ENCODE measurements at places on chromosomes 2 and 18.

DNA sequence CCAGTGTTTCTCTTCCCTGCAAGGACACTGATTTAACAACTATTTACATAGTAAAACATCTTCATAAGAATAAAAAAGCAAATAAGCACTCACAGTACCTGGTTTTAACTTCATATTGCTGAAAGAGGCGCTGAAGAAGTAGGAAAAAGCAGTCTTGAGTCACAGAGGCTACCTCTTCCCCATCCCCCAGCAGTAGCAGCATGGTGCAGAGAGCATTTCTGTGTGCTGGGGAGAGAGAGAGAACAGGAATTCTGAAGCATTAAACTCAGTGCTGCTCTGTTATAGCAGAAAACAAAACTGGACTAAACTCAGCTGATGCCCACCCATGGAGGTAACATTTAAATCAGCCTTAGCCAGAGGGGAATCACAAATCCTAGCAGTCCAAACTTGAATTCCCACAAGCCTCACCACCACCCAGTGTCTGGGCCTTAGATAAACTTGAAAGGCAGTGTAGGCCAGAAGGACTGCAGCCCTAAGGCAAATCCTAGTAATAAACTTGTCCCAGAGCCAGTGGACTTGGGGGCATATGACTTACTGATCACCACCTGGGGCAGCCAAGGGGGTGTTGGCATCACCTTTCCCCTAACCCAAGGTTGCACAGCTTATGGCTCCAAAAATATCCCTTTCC lies 321.8 kb upstream of the CWC22 start:
- no peak for DNase-seq

DNA sequence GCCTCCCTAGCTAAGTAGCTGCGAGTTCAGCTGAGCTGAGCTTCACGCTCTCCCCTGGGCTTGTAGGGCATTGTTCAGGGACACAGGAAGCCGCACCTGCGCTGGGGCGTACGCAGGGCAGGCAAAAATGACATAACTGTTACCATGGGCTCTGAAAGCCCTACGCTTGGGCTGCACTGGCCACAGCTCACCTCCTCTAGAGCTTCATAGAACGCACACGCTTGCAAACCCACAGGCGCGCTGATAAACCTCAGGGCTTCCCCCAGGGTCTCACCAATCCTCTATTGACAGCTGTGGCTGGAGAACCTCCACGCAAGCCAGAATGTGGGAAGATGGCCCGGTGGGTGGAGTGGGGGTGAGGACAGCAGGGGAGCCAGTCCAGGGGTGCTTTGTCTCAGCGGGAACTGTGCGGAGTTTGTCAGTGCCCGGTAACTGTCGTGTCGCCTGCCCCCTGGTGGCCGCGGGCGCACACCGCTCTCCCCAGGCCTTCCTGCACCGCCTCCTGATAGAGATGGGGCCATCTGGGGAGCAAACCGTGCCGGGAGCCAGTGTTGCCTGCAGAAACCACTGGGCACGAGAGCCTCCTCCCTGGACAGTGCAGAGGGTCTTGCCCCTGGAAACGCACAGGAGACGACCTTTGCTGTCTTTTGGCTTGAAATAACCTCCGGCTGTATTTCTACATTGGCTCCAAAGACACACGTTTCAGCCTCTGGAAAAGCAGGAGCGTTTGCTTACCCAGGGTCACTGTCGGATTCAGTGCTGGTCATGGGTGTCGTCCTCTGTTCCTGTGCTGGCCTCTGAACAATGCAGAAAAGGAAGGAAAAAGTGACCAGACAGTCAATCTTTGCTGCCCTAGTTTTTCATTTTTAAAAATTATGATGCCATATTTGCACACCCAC lies 17.0 kb upstream of the CIDEA start:
- DNase-seq, result peak; percentile 63

GRCh38 chr2:62140426-62141141 lies 55.3 kb upstream of the B3GNT2 start:
- no peak for DNase-seq

GRCh38 chr2:130869441-130870160 lies 32.9 kb downstream of the ARHGEF4 start:
- no peak for DNase-seq

DNA sequence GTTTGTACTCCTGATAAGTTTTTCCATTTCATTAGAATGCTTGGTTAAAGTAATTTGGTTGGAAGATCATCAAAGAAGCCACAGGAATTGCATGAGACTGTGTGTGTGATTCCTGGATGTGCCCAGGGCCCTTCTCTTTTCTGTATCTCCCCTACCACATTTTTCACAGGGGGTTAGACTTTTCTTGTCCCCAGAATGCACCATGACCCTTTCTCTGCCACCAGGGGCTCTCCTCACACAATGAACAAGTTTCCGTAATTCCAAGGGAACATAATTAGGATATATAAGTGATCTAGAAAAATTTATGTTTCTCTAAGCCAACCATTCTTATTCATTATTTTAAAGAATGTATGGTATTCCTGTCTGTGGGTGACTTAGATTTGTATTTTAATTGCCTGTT lies 291.8 kb downstream of the NEDD4L start:
- DNase-seq, result no peak

DNA sequence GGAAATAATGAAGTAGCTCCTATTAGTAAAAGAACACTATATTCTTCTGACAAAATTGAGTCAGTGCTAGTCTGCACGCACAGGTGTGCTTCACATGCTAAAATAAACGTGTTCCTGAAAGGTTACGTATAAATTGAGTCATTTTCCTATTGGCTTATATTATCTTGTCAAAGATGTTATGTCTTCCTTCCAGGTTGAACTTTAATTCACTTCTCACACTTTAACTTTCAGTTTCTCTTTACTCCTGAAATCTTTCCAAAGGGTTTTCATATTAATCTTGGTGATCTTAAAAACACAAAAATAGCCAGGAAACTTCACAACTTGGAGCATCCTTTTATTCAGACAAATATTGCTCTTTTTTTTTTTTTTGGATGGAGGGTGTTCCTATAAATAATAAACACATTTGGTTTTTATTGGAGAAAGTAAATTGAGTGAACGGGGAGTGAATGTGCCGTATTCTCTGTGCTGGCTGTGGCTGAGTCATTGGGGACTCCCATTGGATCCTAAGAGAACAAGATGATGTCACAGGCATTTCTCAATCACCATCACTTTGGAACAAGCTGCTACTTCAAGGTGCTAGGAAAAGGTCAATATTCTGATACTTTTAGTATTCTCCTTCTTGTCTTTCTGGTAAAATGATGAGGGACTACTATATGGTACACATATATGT lies 150.2 kb upstream of the SPATS2L start:
- DNase-seq, result no peak

DNA sequence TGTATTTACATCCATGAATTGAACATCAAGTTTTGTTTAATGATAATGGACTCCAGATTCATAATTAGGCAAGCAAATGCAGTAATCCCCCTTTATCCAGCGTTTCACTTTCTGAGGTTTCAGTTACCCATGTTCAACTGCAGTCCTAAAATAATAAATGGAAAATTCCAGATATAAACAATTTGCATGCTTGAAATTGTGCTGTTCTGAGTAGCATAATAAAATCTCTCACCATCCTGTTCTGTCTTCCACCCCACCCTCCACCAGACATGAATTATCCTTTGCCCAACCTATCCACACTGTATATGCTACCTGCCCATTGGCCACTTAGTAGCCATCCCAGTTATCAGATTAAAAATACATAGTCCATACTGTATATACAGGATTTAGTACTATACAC lies 224.5 kb upstream of the CHAC2 start:
- no peak for DNase-seq

DNA sequence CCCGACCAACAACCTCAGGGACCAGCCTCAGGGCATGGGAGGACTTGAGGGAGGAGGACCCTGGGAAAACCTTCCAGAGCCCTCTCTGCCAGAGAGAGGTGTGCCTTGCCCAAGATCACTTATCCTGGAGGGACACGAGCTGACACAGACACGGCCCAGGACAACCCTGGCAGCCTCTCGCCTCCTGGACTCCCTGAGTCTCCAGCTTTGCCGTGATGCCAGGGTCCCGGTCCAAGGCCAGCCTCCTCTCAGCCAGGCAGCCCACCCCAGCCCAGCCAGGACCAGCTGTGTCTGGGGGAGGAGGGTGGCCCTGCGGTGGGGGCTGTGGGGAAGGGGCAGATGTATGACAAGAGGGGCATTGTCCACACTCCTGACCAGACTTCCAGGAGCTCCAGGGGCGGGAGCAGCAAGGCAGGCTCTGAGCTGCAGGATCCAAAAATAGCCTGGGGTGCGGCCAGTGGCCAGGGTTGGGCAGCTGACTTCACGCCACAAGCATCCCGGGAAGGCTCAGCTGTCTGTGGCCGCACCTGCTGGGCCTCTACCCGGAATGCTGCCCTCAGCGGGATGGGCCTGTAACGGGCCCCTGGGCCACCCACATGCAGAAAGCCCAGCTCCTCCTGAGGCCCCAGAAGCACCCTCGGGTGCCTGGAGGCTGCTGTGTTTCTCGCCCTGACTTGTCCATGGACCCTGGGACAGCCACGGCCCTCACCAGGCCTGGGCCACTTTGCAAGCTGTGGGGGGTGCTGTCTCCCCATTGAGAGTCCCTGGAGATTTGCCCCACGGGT lies 65.5 kb upstream of the GPC1 start:
- DNase-seq, result no peak

DNA sequence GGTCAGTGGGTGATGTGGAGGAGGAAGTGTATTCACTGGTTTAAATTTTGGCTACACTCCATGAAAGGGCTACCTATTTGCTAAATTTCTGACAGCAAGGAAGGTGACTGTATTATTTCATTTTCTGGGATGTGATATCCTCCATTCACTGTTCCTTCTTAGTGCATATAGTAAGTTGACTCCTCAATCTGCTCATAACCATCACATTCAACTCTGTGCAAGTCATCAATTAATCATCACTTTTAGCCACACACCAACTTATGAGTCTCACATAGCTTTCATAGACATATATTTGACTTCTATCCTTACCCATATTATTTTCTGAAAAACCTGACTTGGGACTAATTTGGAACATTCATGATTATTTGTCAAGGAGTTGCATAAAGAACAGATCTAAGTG lies 16.9 kb downstream of the KLHL41 start:
- no peak for DNase-seq
